Activated T-helper 17 cell treated with anti-CD3 and anti-CD28 coated beads, Interleukin-2, amount 50 U/mL, for 72 hours (primary cell): ENCODE measurements at places on chromosomes 1 and 21. TPM values are rescaled to one million over a fixed set of nuclear protein-coding genes. Genes with fewer than 3 reads are reported as not detected.

Gene BARHL2
- total RNA-seq, result not detected

Gene AMY1C
- not detected for total RNA-seq

Gene SPATA21
- total RNA-seq, result not detected

Gene ZFP69B
- total RNA-seq, result 3.3 TPM

Gene COL24A1
- total RNA-seq, result not detected

DNA sequence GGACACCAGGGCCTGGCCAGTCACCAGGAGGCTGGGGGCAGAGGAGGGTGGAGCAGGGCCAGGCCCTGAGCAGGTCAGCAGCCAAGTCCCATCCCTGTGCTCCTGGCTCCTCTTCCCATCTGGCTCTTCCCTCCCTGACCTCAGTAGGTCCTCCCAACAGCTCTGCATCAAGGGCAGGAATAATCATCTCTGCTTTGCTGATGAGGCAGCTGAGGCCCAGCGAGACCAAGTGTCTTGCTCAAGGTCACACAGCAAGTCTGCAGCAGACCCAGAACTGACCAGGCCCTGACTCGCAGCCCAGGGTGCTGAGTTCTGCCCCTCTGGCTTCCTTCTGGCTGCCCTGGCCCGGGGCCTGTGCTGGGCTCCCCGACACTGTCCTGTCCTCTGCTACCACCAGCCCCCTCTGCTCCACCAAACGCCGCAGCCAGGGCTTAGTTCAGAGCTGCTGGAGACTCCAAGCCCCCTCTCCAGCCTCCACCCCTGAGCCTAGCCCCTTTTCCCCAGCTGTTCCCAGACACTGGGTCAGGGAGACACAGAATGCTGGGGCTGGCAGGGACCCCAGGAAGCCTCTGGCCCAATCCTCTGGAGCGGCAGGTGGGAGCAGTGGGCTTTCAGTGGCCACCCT lies 224.9 kb downstream of the PTPRU start:
- ATAC-seq, result no peak

DNA sequence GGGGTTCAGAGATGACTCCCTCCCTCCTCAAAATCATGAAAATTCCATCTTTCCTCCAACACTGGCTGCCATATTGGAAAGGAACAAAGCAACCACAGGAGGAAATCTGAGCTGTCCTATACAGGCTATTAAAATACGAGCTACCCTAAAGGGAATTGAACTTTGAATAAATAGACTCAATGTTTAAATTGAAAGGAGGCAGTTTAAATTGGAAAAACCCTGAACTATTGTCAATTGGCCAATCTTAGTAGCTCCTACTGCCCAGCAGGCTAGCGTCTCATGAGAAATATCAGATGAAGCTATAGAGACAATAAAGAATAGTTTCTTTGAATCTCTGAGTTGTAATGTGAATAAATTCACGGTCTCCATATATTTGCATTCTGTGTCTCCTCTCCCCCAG lies 85.4 kb upstream of the KCNE2 start:
- ATAC-seq, result no peak

Gene EPHB2
- total RNA-seq, result 0.04 TPM

DNA sequence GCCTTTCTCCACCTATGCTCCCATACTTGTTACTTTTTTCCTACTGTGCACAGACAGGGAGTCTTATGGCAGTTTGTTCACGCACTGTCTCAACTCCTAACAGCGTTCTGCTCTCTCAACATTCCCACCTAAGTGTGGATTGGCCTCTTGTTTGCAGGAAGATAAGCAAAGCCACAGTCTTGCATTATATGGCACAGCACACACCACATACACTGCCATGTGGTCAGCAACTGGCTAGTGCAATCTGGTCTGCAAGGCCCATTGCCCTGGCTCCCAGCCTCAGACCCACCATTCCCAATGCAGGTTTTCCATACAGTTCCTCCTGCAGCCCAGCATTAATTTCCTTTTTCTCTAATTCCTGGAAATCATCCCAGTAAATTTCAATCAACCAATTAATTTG lies 38.3 kb upstream of the LAMC2 start:
- no peak for ATAC-seq

DNA sequence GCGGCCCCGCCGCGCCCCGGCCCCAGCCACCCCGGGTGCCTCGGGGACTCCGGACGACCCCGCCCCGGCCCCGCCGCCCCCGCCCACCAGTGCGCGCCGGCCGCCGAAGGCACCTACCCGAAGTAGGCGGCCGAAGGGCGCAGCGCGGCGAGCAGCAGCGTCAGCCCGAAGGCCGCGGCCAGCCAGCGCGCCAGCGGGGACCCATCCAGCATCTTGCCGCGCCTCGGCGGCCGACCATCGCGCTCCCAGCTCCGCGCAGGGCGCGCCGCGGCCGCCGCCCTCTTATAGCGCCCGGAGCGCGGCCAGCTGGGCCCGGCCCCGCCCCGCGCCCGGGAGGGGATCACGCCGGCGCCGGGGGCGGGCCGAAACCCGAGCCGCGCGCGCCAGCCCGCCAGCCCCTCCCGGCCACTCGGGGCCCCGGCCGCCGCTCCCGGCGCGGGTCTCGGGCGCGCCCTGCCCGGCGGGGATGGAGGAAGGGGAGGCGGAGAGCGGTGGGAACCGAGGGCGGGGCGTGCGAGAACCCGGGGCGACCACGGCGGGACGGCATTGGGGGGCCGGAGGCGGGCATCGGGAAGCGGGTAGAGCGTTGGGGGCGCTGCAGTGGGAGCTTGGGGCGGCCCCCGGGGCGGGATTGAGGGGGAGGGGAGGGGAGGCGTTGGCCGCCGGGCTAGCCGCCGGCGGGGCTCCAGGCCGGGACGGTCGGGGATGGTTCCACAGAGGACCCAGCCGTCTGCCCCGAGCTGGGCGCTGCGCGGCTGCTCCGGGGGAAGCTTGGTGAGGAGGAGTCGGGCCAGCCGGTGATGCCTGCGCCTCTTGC lies at the start of gene WNT9A:
WNT9A (minus strand) TSS at position 257 of the 817 bp plus-strand sequence; CDS start at position 212, 45 bp downstream.
- peak; percentile 52 for ATAC-seq

GRCh38 chr1:107649023-107649422 lies 316.0 kb downstream of the VAV3 start:
- no peak for ATAC-seq

GRCh38 chr1:23645338-23645737 lies 46.3 kb upstream of the RPL11 start:
- ATAC-seq, result no peak

DNA sequence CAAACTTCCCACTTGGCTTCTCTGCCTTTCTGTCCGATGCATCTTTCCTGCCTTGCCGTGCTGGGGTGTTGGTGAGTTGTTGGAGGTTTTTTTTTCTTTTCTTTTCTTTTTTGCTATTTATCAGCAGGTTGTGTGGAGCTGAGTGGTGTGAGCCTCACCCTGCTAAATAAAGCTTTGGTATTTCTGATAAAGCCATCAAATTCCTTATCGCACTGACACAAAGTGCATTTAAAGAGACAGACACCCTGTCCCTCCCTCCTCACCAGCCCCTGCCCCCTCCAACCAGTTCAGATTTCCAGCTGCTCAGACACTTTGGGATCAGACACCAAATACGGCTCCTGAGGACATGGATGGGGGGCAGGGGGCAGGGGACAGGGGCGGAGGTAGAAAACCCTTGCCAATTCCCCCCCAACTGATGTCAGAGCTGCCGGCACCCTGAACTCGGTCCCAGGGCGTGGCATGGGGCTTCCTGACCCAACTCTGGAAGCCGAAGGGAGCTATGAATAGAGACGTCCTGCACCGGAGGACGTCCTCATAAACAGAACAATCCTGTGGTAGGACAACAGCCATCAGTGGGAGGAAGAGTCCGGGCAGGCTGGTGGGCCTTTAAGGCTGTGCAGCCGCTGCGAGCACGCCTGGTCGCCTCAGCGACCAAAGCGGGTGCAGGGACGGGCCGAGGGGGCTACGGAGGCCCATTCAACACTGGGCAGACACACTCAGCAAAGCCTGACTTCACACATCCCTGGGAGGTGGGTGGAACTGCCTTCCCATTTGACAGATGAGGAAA lies 79.0 kb downstream of the CASZ1 start:
- ATAC-seq, result no peak
